Globus pallidus (tissue), 1 donor: ENCODE measurements at places on chromosomes 11 and 22.

DNA sequence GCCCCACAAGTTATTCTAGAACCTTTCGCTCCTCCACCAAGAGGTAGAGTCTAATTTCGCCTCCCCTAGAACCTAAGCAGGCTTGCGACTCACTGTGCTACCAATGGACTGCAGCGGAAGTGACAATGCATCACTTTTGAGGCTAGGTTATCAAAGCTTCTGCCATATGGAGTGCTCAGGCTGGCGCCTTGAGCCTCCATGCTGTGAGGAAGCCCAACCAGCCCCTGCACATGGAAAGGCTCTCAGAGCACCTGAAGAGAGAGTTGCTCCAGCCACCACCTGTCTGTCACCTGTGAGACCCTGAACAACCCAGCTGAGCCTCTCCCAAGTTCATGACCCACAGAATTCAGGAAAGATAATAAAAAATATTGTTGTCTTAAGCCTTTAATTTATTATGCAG, 29.3 kb upstream of the CBX7 start:
- DNase-seq: no peak

DNA sequence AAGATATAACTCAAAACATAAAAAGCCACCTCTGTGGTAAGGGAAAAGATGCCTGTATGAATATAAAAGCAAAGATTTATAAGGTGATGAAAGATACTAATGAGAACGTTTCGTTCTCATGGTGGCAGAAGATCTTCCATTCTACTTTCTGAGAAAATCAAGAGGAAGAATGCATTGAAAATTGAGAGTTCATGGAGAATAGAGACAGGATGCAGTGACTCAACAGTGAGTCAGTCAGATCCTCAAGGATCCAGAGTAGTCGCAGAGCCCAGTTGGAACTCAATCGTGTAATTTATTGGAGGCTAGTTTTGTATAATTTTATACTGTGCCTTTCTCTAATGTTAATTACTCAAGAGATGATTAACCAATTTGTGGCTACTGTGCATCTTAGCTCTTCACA, 73.3 kb downstream of the ENTHD1 start:
- DNase-seq: no peak

- no peak for DNase-seq
Measured at GRCh38 chr22:30868663-30869385, 99.8 kb downstream of the MORC2 start.

DNA sequence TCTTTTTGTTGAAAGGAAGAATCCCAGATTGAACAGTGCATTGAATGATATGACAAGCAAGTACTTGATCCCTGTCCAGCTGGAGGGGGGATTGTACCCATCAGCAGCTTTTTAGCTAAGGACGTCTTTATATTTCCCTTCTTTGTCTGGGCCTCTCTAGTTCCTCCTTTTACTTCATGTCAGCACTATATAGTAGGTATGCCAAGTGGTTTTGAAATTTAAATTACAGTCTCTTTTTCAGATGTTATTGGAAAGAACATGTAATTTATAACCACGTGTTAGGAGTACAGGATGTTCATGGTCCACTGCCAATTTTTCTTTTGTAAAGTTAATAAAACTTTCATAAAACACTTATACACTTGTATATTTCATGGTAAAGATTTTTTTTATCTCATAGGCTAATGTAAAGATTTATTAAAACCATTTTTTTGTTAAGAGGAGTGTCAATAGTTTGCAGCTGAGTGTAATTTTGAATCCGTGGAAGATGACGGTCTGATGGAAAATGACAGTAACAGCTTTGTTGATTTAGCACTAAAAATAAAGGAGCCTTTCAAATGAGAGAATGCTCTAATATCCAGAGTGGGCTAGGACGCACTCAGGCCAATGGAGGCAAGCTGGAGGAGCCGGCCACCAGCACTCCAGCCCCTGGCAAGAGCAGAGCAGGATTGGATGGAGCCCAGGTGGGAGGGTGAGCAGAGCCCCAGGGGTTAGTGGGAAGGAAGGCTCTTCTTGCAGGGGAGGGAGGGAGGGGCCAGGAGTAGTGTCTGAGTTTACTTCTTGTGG, 488.3 kb downstream of the INSC start:
- DNase-seq: peak; percentile 4

GRCh38 chr11:86459002-86459385, 84.3 kb downstream of the CCDC81 start:
- no peak for DNase-seq

GRCh38 chr11:61766353-61766841, 14.0 kb downstream of the MYRF start:
- no peak for DNase-seq

GRCh38 chr11:72573072-72573854, 101.0 kb downstream of the PDE2A start:
- no peak for DNase-seq

- no peak for DNase-seq
Measured at GRCh38 chr22:39360242-39360641, 10.5 kb downstream of the SYNGR1 start.

DNA sequence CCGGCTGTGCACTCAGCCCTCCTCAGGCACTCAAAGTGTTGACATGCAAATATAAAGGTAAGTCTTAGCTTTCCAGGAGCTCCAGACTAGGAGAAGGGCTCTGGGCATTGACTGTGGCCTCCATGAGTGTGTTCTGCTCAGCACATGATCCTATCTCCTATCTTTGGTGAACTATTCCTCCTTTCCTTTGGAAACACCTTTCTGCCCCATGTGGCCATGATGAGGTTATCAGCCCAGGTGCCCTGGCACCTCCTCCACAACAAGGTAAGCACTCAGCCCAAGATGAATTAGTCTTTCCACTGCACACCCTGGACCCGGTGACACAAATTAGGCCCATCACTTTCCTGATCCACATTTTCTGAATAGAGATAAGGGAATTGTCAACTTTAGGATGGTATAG, 37.9 kb upstream of the LMO1 start:
- DNase-seq: no peak

DNA sequence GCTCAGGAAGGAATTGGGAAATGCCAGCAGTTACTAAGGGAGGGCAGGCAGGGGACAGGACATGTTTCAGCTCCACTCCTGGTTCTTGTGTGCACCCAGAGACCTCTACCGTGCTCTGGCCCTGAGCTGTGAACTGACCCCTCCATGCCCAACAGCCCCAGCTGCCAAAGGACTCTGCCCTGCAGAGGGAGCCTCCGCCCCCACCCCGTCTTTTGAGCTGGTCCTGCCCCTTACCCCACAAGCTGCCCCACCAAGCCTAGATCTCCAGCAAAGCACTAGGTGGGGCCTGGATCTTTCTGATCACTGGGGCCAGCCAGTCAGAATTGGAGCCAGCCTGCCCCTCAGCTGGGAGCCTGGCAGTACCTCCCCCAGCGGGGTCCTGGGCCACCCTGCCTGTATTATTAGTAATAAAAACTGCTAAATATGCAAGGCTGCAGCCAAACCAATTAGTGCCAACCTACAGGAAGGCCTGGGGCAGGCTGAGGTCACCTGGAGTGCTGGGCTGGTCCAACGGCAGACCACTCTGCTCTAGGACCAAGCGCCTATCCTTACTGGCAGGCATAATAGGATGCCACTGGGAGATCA, 23.9 kb upstream of the DRICH1 start:
- DNase-seq: no peak

DNA sequence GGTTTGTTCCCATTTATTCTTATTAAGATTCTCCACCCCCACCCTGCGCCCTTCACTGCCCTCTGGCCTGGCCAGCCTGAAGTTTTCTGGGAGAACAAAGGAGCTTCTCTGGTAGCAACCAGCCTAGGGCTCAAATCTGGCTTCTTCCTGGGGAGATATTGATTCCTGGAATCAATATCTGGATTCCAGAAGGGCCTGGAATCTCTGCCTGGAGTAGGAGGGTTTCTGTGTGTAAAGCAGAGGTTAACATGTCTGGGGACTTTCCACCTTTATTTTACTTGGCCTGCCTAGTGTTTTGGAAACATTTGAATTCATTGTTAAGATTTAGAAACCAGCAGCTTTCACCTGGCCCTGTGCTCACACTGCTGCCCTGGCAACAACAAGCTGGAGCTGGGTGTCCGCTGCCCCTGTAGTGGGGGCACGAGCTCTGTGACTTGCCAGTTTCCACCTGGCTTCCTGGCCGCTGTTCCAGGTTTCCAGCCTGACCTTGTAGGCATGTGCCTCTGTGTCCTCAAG, 5.5 kb downstream of the C11orf91 start:
- no peak for DNase-seq

DNA sequence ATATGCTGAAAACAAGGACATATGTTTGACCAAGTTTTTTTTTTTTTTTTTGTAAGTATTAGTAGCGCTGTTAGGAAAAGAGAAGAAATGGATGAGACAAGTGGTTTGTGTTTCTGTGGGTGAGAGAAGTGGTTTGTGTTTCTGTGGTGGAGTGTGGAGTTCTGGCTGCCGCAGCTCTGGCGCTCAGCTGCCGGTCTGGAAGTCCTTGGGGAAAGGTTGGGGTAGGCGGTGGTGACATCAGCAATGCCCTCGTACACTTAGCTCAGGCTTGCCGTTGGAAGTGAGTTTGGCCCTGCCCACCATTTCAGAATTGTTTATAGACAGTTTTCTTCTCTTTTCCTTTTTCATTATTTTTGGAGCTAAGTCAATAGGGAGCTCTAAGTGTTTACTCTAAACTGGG, 116.6 kb downstream of the TBC1D22A start:
- DNase-seq: no peak

GRCh38 chr11:35548925-35549561, 23.6 kb upstream of the PAMR1 start:
- no peak for DNase-seq

- DNase-seq: no peak
Measured at GRCh38 chr11:16049611-16050010, 306.7 kb downstream of the SOX6 start.

- no peak for DNase-seq
Measured at GRCh38 chr11:14041565-14041964, 79.0 kb downstream of the SPON1 start.

DNA sequence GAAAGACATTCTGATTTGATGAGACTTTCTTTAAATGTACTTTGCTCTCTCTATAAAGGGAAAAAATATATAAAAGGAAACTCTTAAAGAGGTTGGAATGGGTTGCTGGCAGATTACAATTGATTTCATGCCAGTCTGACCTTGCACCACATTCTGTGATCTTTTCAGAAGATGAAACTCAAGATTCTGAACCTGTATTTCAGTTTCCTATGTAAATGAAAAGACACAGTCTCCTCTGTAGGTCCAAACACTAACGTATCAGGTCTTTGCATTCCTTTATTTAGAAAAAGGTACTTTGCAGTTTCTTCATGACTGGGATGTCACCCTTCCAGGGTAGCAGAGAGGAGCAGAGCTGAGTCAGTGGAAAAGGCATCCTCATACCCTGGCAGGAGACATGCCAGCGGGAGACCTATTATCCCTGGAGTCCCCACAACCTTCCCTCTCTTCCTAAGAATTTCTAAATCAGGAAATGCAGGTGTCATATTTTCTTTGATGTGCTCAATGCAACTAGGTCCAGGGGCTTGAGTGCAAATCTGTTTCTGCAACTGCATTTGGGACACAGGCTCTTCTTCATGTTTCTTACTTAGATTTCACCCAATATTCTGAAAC, 282.6 kb downstream of the CADM1 start:
- no peak for DNase-seq

GRCh38 chr11:67056267-67057204, at the start of gene RHOD:
Gene RHOD, plus strand, starts transcription at chr11:67056847. Its CDS starts 56 bp downstream, at chr11:67056903.
- no peak for DNase-seq

GRCh38 chr11:119999220-119999619, 138.7 kb downstream of the TRIM29 start:
- no peak for DNase-seq

DNA sequence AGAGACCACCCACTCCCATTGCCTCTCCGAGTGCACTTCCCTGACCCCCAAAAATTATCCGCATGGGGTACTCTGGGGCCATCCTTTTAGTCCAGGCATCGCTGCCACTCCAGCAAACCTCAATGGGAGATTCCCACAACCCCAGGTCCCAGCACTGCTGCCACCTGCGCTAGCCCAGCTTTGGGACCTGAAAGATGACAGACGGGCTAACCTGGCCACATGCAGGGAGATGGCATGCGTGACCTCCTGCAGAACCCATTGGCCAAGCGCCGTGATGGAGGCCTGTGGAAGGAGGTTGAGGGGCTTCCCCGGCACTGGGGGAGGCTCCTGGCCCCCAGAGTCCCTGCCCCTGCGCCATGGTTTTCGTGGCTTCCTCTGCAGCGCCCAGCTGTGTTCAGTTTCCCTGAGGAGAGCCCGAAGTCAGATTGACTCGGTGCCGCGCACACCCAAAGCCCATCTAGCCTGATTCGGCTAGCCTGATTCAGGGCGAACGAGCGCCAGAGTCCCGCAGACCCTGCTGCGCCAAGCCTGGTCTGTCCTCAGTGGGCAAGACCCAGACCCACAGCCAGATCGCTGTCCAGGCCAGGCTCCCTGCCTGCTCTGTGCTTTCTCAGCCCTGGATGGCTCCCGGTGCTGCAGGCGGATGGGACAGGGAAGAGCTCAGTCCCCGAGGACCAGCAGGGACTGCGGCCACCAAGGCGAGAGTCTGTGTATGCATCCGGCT, 751 bp upstream of the WNT7B start:
- DNase-seq: no peak

- no peak for DNase-seq
Measured at GRCh38 chr22:30948930-30949342, 19.6 kb downstream of the MORC2 start.

- no peak for DNase-seq
Measured at GRCh38 chr22:41410311-41410751, 28.6 kb downstream of the TEF start.

DNA sequence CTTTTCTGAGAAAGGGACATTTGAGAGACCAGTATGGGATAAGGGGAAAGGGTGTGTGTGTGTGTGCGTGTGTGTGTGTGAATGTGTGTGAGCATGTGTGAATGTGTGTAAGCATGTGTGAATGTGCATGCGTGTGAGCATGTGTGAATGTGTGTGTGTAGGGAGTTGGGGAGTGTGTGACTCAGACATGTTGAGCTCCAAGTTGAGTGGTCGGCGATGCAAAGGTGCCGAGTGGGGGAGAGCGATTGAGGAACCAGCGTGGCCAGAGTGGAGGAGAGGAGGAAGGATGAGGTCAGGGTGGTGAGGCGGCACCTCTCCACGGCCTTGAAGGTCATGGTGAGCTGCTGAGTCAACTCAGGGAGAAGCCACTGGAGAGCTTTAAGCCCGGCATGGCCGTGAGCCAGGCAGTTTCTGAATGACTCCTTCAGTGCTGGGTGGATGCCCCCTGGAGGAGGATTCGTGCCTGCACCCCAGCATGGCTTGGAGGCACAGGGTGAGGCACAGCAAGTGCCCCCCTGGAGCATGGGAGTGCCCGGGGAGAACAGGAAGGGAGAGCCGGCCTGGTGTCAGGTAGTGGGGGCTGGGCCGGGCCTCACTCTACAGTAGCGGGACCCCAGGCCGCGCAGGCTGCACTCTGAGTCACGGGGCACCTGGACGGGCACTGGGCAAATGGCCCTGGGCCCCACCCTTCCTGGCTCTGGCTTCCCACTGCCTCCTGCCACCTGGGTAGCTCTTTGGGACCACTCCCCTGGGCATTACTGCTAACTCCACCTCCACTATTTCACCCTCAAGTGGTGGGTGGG, 8.2 kb upstream of the CCDC88B start:
- DNase-seq: no peak
